A549 treated with RU486 at 1 μM for 4 hours (cell line): ENCODE measurements at places on chromosomes 4 and X. TPM values are rescaled to one million over a fixed set of nuclear protein-coding genes. Genes with fewer than 3 reads are reported as not detected.

MAGEA1 gene
- 0.15 TPM in 1 of 5 replicates, not detected in the others for total RNA-seq

SPANXA2 gene
- total RNA-seq: 0.22 TPM in 1 of 5 replicates, not detected in the others

CXorf51A gene
- total RNA-seq: not detected in 5 replicates

PRR32 gene
- total RNA-seq: not detected in 5 replicates

ATP2B3 gene
- total RNA-seq: 0.06 to 0.15 TPM (median 0.10 TPM) in 4 of 5 replicates, not detected in the other

ASB5 gene
- total RNA-seq: 0.05 to 0.07 TPM in 2 of 5 replicates, not detected in the others

FAM47A gene
- total RNA-seq: not detected in 5 replicates

ARX gene
- total RNA-seq: 0.22 to 0.41 TPM (median 0.37 TPM) in 5 replicates

PCYT1B gene
- total RNA-seq: not detected in 5 replicates

PFKFB1 gene
- 0.10 TPM in 1 of 5 replicates, not detected in the others for total RNA-seq

HTRA3 gene
- total RNA-seq: 14.4 to 20.0 TPM (median 17.9 TPM) in 5 replicates

PITX2 gene
- total RNA-seq: 1.1 to 1.6 TPM (median 1.3 TPM) in 5 replicates

CPE gene
- total RNA-seq: 0.81 to 2.0 TPM (median 1.7 TPM) in 5 replicates

NUDT10 gene
- 0.31 to 0.62 TPM (median 0.40 TPM) in 5 replicates for total RNA-seq

PWWP3B gene
- total RNA-seq: not detected in 5 replicates

IBSP gene
- total RNA-seq: not detected in 5 replicates

PHOX2B gene
- not detected in 5 replicates for total RNA-seq

VCX3B gene
- total RNA-seq: not detected in 5 replicates

IL13RA2 gene
- total RNA-seq: 0.09 TPM in 1 of 5 replicates, not detected in the others

ITIH6 gene
- total RNA-seq: not detected in 5 replicates

SPACA5 gene
- not detected in 5 replicates for total RNA-seq

MAGEA11 gene
- not detected in 5 replicates for total RNA-seq

PPEF2 gene
- total RNA-seq: 0.46 TPM in 1 of 5 replicates, not detected in the others

CNKSR2 gene
- total RNA-seq: 2.4 to 3.1 TPM (median 2.6 TPM) in 5 replicates

GJB1 gene
- 0.19 TPM in 1 of 5 replicates, not detected in the others for total RNA-seq
